Pericardium fibroblast (primary cell): ENCODE measurements at places on chromosomes 4 and X. TPM values are rescaled to one million over a fixed set of nuclear protein-coding genes. Genes with fewer than 3 reads are reported as not detected.

TEX13D gene
- not detected in 2 replicates for total RNA-seq

MAOA gene
- 105 and 112 TPM in 2 replicates for total RNA-seq

SLC25A43 gene
- 13.4 and 20.9 TPM in 2 replicates for total RNA-seq

BST1 gene
- total RNA-seq: 24.2 and 24.4 TPM in 2 replicates

ETDB gene
- total RNA-seq: not detected in 2 replicates
